CD4-positive, alpha-beta T cell treated with Interferon gamma for 1 hour (primary cell): ENCODE measurements at places on chromosomes 11 and 22.

DNA sequence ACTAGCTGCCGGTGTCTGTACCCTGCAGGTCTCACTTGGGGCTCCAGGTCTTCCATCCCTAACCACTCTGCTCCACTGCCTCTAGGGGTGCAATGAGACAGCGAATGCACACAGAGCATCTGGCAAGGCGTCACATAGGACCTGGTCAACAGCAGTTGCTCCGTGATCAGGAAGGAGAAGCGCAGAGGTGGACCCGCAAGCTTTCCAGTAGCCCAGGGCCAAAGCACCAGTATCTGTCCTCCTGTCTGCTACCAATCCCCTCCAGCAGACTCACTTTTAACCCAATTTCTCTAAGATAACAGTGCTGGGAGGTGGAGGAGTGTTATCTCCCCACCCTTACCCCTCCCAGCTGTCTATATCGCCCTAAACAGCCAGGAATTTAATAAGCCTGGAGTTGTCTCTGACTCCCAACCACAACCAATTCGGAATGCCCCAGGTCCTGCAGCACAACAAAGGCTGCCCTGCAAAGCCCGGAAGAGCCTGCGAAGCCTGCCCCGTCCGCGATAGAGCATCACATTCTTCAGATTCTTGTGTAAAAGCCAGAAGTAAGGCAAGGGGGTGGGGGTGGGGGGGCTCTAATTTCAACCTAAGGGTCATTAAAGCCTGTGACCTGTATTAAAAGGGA is 19.3 kb downstream of the MYH9 start:
- DNase-seq = peak; percentile 44

GRCh38 chr11:119614222-119615002 is 114.6 kb downstream of the NECTIN1 start:
- DNase-seq = no peak

DNA sequence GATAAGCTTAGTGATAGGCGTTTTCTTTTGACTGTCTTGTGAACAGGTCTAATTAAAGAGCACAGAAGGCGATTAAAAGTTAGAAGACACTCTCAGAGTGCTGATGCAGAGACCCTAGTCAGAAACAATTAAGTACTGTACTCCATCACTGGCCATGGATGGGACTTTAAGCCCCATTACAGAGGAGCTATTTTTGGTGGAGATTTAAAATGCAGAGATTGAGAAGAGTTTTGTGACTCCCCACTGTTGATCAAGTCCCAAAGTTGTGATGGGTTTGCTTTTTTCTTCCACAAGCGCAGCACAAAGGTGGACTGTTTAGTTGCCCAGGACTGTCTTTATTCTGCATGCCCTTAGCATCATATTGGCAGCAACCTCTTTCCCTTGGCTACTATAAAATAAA is 978 bp downstream of the LUZP2 start:
- DNase-seq = no peak

GRCh38 chr11:120185706-120186455 is 25.0 kb upstream of the OAF start:
- DNase-seq = no peak

GRCh38 chr11:117425679-117426296 is 98.1 kb downstream of the CEP164 start:
- no peak for DNase-seq

- peak; percentile 75 for DNase-seq
Measured at GRCh38 chr22:31286360-31287255, 5.7 kb downstream of the PIK3IP1 start.

DNA sequence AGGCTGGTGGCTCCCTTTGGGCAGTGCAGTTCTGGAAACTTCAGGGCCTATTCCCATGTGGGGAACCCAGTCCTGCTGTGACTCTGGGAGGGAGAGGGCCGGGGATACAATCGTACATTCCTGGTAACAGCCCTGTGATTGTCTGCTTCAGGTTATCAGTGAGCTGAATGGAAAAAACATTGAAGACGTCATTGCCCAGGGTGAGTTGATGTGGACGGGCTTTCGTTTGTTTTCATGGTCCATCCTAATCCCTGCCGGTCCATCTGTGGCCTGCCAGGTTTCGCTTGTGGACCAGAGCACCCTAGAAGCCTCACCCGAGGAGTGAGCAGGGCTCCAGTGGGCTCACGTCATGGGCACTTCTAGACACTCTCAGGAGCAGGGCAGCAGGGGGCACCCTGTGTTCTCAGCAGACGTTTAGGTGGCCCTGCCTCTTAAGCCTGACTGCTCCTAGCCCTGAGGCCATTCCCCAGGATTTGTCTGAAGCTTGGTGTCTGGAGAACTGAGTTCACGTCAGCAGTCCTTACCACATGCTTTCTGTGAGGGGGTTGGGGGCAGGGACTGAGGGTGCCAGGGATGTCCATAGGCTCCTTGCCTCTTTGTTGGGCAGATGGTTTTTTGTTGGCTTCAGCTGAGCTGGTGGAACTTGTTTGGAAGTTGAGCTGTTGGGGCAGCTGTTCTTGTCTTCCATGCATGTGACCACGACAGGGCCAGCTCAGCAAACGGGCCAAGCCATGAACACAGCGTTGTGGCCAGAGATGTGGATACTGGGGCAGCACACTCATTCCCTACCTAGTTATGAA is 1.9 kb downstream of the RPLP2 start:
- DNase-seq = no peak

- no peak for DNase-seq
Measured at GRCh38 chr22:42308892-42309468, 38.5 kb upstream of the TCF20 start.

DNA sequence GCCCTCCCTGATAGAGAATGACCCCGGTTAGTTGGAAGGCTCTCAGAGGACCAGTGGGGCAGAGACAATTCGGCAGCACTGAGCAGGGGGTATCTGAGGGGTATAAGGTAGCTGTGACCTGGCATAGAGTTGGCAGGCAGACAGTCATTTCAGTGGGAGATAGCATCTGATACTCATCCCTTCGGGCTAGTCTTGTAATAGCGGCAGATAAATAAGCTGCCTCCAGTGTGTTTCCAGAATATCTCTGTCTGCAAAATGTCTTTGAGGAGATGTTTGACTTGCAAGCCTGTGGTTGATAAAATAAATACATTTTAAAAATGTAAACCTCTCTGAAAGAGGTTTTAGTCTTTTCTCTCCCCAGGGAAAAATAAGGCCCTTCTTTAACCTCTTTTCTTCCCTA is 54.2 kb downstream of the TEAD1 start:
- DNase-seq = no peak

DNA sequence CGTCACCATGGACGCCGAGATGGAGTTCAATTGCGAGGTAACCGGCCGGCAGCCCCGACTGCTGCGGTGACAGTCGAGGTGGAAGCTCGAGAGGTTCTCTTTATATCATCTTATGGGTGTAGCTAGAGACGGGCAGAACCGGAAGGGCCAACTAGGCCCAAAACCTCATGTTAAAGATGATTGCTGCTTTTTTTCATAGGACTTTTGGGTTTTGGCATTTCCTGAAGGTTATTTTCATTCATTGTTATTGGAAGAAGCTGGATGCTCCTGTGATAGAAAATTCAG is 585 bp downstream of the NF2 start:
- peak; percentile 29 for DNase-seq

DNA sequence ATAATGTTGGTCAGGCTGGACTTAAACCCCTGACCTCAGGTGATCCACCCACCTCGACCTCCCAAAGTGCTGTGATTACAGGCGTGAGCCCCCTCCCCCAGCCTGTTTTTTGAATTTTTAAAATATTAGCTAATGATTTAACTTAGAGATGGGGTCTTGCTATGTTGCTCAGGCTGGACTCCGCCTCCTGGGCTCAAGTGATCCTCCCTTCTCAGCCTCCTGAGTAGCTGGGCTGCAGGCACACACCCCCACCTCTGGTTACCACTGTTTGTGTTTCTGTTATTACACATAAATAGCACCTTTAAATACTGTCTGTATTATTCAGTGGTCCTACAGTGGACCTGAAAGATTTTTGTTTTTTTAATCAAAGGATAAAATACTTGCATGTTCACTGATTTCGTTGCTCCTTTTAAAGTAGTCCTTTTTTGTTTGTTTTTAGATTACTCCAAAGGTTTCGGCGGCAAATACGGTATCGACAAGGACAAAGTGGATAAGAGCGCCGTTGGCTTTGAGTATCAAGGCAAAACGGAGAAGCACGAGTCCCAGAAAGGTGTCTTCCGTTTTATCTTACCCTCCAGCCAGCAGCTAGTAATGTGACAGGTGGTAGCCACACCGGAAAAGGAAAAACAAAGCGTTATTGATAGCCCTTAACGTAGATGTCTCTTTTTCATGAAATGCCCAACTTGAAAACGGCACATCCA is 21.1 kb downstream of the CTTN start:
- DNase-seq = no peak

GRCh38 chr11:16805938-16806337 is 67.5 kb downstream of the C11orf58 start:
- no peak for DNase-seq

DNA sequence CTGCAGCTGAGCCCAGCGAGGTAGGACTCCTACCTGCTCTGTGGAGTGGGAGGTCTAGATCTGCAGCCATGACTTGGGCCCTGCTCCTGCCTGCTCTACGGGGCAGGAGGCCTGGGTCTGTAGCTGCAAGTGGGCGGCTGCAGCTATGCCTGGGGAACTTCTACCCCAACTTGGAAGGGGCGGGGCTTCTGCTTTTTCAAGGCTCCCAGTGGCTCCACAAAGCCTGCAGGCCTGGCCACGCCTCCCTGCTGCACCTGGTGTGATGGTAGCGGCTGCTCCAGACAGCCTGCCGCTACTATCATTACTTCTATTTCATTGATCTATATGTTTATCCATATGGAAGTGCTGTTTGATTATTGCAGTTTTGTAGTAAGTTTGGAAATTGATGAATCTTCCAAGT is 121.2 kb downstream of the NELL1 start:
- DNase-seq = no peak

DNA sequence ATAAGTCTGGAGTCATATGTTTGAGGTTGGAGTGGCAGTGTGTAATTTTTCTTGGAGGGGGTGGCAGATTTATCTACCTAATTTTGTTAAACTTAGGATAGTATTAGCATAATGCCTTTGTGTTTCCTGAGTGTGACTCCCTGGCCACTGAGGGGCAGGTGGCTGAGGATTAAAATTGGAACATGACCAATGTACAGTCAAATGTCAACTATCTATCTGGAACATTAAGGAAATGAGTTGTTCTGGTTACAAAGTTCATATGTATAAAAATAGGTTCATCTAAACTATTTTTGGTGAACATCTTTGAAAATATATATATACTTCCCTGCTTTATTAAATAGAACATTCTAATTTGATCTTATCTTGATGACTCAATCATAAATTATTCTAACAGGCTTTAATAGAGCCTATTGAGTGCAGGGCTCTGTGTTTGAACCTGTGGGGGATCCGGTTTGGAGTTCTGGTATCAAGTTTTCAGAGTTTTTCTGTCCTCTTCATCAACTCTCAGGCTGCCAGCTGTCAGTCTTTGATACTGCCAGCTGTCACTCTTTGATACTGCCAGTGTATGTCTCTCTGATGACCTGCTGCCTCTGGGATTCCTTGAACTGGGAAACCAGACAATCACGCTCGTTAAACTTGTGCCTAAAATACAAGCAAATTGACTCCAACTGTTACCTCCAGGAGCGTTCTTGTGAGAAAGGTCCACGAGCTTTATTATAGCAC is 309.6 kb downstream of the METTL15 start:
- no peak for DNase-seq

DNA sequence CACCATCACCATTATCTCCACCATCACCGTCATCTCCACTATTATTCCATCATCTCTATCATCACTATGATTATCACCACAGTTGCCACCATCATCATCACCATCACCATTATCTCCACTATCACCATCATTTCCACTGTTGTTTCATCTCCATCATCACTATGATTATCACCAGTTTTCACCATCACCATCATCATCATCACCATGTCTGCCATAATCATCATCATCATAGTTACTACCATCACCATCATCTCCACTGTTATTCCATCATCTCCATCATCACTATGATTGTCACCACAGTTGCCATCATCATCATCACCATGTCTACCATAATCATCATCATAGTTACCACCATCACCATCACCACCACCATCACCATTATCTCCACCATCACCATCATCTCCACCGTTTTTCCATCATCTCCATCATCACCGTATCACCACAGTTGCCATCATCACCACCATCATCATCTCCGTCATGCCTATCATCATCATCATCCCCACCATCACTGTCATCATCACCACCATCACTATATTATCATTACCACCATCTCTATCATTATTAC is 264.9 kb downstream of the BRD1 start:
- no peak for DNase-seq

GRCh38 chr22:30005213-30005857 is 74.9 kb upstream of the HORMAD2 start:
- peak; percentile 44 for DNase-seq

DNA sequence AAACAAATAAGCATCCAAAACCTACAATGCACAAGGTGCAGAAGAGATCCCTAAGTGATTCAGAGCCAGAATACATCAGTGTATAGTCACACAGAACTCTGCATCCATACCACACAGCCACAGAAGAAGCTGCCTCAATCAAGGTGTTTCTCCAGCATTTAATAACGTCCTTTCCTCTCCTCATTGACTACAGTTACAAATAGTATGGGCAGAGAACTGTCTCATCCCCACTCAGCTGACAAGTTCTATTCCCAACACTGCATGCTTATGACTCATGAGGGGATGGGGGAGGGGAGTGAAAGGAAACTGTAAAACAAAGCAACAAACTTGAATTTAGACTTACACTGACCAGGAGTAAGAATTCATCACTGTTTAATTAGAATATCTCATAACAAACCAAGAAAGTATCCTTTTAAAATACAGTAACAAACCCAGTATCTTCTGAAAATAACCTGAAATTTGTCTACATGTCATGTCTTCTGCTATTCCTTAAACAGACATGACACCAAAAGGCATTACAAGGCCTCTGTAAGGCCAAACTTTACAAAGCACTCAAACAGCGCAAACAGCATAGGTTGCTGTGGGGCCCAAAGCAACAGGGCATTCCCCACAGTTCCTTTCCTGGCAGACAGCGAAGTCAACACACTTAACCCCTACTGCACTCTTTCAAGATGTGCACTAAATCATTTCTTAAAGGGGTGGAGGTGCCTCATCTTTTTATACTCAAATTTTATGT is 29.3 kb downstream of the CELF1 start:
- peak; percentile 37 for DNase-seq

- DNase-seq = no peak
Measured at GRCh38 chr11:134736251-134736947, 324.4 kb upstream of the B3GAT1 start.

GRCh38 chr11:108587109-108587508 is 6.5 kb downstream of the EXPH5 start:
- DNase-seq = no peak
